ENCODE measurements at places on chromosomes 4 and X. TPM values are rescaled to one million over a fixed set of nuclear protein-coding genes. Genes with fewer than 3 reads are reported as not detected.

ZNF41 gene
- 7.6 TPM for total RNA-seq

MGAT4D gene
- total RNA-seq: not detected

FAM241A gene
- 1.2 TPM for total RNA-seq

FAM156B gene
- total RNA-seq: 11.8 TPM

AWAT2 gene
- total RNA-seq: not detected

MAGEB1 gene
- not detected for total RNA-seq

TAPT1 gene
- 28.9 TPM for total RNA-seq

ADH1C gene
- not detected for total RNA-seq

HTT-AS gene
- total RNA-seq: not detected

FAM184B gene
- total RNA-seq: not detected

CENPVL2 gene
- not detected for total RNA-seq

FREM3 gene
- total RNA-seq: not detected

PRR32 gene
- total RNA-seq: not detected

SERPINA7 gene
- not detected for total RNA-seq

MAGEC1 gene
- not detected for total RNA-seq

RNF150 gene
- total RNA-seq: 23.3 TPM

HERC6 gene
- 0.22 TPM for total RNA-seq

ZNF157 gene
- 2.9 TPM for total RNA-seq

BMPR1B gene
- total RNA-seq: 2.4 TPM

HSFX4 gene
- total RNA-seq: not detected

C4orf36 gene
- not detected for total RNA-seq

MAGEA8 gene
- total RNA-seq: not detected

PRSS12 gene
- total RNA-seq: 113 TPM

DSPP gene
- total RNA-seq: not detected

Data from glutamatergic neuron (in vitro differentiated cells).